ENCODE measurements at places on chromosomes 2 and 18.
A peak's percentile ranks its signal among the peaks of the same experiment; 100 is the strongest.

GRCh38 chr2:96547731-96548171, 11.2 kb downstream of the ARID5A start:
- no peak for ATAC-seq

- no peak for ATAC-seq
Measured at GRCh38 chr2:98519851-98520250, 75.2 kb downstream of the INPP4A start.

GRCh38 chr2:163182764-163183354, 344.3 kb upstream of the KCNH7 start:
- ATAC-seq = no peak

DNA sequence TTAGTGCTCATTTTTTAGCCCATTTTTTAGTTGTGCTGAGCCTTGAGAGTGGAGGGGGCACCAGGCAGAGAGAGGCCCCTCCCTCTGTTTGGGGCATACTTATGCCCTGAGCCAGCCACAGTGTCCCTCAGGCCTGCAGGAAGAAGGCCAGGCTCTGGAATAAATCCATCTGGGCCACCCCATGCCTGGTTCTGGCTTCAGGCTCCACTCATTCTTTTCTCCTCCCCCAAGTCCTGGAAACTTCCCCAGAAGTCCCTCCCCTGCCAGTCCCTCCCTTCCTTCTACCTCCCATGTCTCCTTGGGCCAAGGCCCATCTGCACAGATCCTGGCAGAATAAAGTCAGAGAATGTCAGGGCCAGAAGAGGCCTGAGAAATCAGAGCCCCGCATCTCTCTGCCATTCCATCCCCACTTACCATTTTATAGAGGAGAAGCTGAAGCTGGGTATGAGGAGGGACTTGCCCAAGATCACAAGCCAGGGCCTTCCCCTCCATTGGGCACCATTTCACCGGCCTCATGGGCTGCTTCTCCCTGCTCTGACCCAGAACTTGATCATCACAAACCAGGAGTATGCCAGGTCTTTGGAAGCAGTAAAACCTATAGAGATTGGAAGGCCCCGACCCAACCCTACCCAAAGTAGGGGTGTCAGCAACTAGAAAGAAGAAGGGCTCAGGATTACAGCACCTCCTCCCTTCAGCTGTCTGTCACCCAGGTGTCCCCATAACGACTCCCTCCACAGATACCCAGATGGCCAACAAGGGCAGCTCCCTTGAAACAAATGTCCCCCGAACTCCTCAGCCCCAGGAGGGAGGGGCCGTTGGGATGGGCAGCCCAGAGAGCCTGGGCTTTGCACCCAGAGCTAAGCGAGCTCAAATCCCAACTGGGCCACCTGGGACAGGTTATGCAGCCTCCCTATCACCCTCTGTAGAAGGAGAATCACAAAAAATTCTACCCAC, 108.4 kb downstream of the POLR1A start:
- peak; percentile 61 for ATAC-seq

GRCh38 chr2:95393901-95394300, 8.6 kb upstream of the FAHD2A start:
- ATAC-seq = no peak

- ATAC-seq = peak; percentile 77
Measured at GRCh38 chr2:239275044-239275685, 125.7 kb downstream of the HDAC4 start.

DNA sequence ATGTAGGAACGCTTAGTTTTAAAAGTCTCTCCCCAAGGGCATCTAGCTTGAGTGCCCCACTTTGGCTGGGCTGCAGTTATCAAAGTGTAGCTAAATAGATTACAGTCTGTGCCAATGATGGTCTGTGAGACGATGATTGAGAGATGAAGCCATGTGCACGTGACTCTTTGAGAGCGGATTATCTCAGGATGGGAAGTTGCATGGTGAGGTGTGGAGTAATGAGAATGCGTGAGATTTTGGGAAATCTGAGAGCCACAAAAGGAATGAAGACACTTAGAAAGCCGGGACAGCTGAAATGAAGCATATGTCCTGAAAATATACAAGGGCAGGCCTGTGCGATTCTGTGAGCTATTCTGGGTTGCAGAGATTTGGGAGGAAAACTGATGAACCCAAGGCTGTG, 370.0 kb downstream of the TGIF1 start:
- ATAC-seq = no peak

- ATAC-seq = no peak
Measured at GRCh38 chr2:200523158-200523557, 2.8 kb upstream of the SGO2 start.

GRCh38 chr2:23200068-23200786, 184.8 kb upstream of the KLHL29 start:
- ATAC-seq = no peak

All from gastroesophageal sphincter (tissue), 4 donors.